Cardiac fibroblast (primary cell): ENCODE measurements at places on chromosomes 7 and 10.
A peak's percentile ranks its signal among the peaks of the same experiment; 100 is the strongest.

- DNase-seq = no peak
Measured at GRCh38 chr10:35921866-35922350, 279.8 kb upstream of the FZD8 start.

DNA sequence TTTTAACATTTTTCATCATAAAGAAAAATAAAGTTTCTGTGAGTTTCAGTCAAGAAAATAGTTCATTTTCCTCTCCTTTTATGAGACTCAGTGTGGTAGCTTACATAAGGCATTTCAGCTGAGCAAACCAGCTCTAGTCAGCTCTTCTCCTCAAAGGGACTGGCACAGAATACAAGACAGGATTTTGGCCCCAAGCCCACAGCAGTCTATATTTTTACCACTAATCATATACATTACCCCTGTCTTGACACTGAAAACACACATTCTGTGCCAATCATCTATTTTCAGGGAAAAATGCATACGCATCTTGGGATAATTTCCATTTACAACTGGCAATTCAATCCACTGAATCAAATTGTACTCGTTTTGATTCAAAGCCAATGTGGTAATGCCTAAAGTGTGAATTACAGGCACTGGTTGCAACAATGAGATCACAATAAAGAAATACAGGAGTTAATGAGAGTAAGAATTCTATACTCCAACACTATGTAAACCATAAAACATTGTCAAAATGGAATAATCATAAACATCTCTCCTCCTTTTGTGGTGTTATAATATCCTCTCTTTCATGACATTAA, 186.4 kb downstream of the CACNA2D1 start:
- no peak for DNase-seq

DNA sequence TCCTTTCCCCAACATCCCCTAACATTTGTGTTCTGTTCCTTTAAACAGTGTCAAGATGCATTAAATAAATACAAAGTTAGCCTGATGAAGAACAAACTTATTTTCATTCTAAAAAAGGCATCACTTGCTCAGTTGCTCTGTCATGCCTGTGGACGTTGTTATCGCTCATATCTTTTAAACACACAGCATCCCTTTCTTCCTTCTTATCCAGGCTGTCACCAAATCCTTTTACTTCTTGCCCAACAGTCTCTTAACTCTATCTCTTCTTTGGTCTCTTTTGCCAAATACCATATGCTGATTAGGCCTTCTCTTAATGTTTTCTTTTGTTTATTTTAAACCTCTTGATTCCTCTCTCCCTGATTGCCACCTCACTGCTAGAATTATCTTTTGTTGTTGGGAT, 43.9 kb downstream of the DKK1 start:
- DNase-seq = no peak

GRCh38 chr10:33365871-33366411, 31.5 kb upstream of the NRP1 start:
- DNase-seq = peak; percentile 98

DNA sequence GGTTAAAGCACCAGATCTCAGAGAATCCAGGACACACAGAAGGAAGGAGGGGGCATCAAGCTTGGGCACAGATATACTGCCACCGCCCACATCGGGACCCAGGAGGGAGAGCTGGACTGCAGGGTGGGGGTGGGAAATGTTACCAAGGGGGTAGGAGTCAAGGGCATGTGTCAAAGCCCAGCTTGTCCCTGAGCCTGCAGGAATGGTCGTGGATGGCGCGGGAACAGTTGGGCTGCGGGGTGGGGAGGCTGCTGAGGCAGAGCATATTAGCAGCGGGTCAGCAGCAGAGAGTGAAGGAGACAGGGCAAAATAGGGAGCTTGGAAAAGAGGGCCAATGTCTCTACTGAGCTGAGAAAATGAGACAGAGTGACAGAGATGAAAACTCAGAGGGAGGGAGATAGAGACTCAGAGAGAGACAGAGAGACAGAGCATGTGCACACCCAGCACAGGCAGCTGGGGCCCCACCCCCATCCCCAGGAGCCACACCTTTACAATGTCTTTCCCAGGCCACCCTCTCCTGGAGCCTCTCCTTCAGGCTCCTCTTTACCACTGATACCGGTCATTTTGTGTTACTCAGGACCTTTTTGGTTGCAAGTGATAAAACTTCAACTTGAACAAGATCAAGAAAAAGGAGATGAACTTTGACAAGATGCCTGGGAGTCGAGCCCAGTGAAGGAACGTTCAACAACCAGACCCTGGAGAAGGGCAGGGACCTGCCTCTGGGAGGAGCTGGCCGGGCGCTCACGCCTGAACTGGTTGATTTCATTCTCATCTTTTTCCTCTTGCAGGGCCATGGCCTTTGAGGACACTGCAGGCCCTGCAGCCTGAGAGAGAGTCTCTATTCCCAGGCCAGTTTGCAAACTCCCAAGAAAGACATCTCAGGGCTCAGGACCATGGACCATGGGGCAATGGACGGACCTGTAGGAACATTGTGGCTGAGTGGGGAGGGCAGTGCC, 50.0 kb downstream of the AOC1 start:
- no peak for DNase-seq

DNA sequence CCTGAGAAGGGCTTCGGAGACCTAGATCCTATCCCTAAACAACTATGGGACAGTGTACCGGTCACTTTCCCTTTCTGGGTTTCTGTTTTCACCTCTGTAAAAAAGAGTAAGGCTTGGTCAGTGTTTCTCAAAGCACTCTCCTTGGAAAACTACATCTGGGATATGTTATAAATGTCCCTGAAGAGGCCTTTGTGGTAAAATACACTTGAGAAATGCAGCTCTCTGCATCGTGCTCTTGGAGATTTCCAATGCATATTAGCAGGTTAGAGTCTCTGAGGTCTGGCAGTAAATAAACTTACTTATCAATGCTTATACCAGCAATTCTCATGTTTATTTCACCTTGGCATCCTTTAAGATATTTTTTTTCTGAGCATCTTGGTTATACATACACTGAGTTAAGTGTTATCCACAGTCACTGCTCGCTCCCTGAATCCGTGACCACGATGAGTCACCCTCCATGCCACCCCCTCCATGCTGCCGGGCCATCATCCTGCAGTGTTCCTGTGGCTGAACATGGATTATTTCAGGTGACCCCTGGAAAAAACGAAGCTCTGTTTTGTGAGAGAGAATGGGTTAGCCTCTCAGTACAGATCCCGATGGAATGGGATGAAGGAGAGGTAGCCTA, 3.3 kb upstream of the TBXAS1 start:
- DNase-seq = peak; percentile 48

GRCh38 chr7:45984386-45985295, 63.6 kb upstream of the IGFBP3 start:
- no peak for DNase-seq

DNA sequence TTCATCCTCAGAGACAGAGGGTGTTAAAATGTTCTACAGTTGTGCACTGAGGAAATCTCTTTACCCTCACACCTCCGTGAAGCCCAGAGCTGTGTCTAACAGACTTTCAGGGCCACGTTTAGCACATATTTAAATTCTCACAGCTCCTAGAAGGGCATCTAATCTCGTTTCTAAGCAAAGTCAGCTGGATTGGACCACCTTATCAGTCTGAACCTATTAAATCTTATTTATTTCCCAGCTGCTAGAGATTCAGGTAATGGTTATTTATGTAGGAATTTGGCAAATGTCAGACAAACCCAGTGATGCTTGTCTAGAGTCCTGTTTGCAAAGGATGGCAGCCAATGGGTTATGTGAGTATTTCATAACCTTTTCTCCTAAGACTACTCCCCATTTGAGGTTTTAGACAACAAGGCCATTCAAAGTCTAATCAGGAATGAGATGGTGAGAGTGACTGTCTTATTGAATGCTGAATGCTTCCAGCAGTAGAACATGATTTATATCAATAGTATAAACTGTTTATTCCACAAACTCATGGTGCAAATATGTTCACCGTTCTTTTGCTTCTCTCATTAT, 54.8 kb upstream of the EXOC4 start:
- DNase-seq = no peak

DNA sequence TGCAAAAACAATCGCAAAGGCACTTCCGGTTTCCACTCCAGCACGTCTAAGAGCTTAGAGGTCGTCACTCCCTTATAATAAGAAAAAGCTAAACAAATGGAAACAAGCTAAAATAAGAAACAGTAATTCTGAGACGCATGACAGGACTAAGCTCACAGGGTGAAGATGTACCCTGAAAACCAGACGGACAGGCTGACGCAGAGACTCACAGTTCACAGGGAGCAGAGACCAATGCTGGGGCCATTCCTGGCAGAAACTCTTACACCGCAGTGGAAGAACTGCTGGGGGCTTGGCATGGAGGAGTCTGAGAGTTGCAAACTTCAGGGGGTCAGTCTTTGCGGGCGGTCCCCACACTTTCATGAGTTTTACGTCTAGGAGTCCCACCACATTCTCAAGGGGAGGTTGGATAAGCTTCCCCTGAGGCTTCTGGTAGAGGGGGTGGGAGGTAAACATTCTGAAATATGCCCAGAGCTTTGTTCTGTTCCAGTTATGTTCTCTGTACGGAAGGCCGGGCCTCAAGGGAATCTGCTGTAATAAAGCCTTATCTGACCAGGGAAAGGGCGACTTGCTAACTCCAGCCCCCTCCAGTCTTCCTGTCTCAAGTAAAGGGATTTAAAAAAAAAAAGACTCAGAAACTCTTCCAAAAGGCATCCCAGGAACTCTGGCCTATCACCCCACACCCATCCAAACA, 47.8 kb downstream of the BRI3 start:
- DNase-seq = peak; percentile 91

GRCh38 chr7:1422512-1423263, 36.6 kb downstream of the MICALL2 start:
- DNase-seq = peak; percentile 21

DNA sequence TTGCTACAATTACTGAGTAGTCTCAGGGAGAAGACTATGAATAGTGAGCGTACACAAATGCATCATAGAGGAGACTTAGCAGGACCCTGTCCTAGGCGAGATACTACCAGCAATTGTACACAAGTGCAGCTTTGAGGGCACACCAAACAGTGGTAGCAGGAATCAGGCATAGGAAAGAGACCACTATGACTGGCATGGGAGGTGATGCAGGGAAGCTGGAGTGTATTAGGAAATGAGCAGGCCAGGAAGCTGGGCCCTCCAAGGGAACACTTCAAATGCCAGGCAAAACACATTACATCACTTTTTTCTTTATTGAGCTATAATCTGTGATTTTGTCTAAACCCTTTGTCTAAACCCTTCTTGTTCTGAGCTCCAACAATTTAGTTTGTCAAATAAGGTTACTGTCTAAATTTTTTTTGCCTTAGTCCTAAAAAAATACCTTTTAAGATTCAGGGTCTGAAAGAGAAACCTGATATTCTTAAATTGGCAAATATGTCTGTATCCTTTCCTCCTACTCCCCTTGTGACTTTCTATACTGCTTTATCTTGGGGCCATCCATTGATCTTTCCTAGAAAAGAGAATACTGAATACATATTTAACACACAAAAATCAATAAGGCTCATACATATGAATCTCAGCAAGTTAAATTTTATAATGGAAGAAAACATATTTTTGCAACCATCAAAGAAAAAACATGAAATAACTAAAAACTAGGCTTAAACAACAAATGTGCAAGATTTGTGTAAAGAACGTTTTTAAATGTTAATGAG, 193.8 kb upstream of the PHYHIPL start:
- DNase-seq = no peak

DNA sequence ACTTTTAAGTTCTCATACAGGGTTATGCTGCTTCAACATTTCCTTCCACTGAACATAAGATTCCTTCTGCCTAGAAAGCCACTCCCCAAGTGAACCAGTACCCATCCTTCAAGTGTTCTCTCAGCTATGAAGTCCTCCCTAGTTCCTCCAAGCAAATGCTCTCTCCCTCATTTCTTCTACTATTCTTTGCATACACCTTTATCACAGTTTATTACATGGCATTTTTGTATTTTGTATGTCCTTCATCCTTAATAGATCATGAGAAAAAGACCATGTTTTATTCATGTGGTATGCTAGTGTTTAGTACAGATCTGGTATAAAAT, 1.9 kb downstream of the SYPL1 start:
- DNase-seq = no peak

- DNase-seq = no peak
Measured at GRCh38 chr10:129398711-129399141, 68.3 kb upstream of the MGMT start.

DNA sequence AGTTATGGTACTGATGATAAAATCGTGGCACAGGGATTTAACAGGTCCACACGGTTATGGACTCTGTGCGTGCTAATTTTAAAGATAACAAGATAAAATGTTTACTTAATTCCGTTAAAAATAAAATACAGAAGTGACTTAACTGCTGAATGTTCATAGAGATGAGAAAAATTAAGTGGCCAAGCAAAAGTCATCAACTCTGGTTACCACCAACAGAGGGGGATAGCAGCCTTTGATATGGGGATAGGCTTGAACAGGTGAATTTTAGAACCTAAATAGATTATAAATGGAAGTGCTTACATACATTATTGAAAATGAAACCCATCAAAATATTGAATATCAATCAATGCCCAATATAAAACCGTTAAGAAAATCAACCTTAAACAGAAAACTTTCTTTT, 245.0 kb downstream of the WDR37 start:
- DNase-seq = no peak

- peak; percentile 79 for DNase-seq
Measured at GRCh38 chr7:102042016-102042656, 224.7 kb downstream of the CUX1 start.

DNA sequence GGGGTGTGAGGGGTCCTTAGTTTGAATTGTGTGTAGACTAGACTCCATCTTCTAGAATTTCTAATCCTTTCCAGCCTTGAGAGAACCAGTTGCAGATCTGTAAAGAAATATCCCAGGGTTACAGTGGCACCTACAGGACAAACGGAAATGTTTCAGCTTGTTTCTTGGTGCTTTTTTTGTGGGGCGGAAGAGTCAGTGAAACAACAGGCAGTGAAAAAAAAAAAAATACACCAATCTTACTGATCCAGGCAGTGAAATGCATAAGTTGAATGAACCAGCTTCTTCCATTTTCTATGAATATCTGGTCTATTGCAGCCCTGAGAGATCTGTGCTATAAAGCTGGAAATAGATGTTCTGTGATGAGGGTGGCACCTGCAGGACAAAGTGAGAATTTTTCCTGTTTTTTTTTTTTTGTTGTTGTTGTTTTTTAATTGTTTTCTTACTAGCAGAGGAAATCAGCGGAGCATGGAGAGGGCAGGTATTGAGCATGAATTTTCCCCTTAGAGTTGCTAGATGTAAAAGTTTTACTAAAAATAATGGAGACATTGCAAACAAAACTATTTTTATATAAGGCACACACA, 81.9 kb upstream of the DYNC1I1 start:
- peak; percentile 65 for DNase-seq

- DNase-seq = peak; percentile 5
Measured at GRCh38 chr7:77631820-77632219, 64.4 kb upstream of the RSBN1L start.

DNA sequence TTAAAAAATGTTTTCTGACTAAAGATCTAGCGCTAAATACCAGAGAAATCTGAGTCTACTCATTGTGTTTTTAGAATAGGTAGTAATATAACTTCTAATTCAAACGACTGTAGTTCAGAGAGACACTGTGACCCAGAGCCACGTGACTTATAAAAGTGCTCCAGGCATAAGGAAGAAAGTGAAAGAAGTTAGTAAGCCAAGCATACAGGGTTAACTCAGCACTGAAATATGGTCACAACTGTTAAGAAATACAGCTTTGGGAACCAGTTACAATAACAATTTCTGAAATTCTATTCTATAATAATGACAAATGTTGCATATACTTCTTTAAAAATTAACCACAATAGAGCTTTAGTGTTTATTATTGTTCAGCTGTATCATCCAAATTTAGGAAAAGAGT, 119.1 kb downstream of the TFEC start:
- DNase-seq = no peak

- DNase-seq = peak; percentile 28
Measured at GRCh38 chr7:105838627-105839231, 37.7 kb downstream of the ATXN7L1 start.

- no peak for DNase-seq
Measured at GRCh38 chr10:96609510-96609909, 22.7 kb upstream of the TM9SF3 start.
